MG63 (cell line): ENCODE measurements at places on chromosomes 12 and 14.

DNA sequence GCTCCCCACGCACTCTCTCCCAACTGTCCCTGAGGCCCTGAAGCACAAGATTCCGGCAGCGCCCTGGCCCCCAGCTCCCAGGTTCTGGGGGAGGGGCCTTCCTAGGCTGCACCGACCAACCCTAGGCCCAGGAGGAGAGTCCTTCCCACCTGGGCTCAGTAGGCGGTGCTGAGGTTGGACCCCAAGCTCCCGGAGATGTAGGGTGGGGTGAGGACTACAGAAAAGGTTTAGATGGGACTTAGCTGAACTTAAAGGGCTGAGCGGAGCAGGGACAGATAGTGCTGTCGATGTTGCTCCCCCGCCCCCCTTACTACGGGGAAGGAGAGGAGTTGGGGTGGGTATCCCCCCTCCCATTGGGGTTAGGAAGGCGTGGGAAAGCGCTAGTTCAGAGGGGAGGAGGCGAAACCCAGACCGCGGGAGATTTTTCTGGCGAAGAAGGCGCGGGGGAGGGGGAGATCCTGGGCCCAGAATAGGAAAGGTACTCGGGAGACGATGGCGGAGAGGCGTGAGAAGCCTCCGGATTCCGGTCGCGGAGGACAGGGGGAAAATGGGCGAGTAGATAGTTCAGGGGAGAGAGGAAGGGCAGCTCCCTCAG lies 4.2 kb upstream of the BAZ2A start:
- DNase-seq: peak; percentile 26

DNA sequence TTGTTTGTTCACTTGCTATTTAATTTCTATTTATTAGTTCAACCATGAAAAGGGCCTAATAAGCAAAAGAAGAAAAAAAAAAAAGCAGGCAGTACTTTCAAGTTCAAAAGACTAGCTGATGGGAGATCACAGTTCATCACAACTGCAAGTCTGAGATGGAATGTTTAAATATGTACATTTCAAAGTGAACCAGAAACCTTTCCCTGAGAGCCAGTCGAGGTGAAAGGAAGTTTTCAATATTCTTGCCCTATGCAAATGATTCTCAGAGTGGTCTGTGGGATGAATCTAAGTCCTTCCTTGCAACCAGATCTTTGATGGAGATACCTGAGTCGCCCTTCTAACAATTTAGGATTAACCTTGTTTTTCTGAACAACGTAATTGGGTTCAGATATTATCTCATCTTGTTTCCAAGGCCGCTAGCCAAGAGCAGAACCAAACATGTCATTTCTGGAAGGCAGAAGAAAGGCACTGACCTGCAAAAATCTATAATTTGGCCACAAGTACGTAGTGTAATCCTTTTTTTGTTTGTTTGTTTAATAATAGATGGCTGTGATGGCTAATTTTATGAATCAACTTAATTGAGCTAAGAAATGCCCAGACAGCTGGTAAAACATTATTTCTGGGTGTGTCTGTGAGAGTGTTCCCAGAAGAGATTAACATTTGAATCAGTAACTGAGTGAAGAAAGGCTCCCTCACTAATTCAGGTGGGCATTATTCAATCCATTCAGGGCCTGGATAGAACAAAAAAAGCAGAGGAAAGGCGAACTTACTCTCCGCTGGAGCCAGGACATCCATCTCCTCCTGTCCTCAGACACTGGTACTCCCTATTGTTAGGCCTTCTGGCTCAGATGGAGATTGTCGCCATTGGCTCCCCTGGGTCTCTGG lies 171.1 kb upstream of the TMPO start:
- no peak for DNase-seq

DNA sequence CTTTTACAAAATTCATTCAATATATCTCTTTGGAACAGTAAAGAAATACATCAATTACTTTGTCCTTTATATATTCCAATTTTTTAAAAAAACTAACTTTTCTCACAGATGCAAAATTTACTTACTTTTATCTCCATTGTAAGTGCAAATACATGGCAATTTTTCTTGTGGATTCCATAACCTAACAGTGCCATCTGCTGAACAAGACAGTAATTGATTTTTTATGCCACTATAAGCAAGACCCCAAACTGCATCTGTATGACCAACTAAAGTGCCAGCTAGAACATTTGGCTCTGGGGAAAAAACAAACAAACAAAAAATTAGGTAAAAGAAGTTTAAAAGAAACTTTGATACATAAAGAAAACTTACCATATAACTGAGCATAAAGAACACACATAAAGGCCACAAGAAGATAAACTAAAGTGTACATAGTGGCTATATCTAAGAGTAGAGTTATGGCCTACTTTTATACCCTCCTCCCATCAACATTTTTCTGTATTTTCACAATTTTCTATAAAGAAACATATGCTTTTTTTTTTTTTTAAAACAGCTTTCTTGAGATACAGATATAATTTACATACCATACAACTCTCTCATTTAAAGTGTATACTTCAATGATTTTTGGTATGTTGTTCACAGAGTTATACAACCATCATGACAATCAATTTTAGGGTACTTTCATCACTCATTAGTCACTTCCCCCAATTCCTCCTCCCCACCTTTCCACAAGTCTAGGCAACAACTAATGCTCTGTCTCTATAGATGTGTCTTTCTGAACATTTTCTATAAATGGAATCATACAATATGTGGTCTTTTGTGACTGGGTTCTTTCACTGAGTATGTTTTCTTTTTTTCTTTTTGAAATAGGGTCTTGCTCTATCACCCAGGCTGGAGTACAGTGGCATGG lies 32.6 kb downstream of the COCH start:
- DNase-seq: no peak

- DNase-seq: peak; percentile 30
Measured at GRCh38 chr14:32808644-32809043, 130.0 kb upstream of the NPAS3 start.

DNA sequence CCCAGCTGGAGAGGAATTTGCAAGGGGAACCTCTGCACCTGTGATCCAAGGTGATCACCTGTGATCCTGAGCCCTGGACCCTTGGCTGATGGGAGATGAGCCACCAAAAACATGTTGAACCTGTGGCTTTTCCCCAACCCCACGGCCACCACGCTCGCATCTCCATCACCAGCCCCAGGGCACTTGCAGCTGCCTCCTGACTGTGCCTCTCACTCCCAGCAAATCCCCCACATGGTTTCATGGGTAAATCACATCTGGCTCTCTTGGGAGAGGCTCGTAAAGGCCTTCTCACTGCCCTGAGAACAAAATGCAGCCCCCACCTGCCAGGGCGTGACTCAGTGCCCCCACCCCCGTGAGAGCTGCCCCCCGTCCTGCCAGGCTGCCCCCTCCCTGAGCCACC lies 76.0 kb downstream of the RFLNA start:
- DNase-seq: no peak

GRCh38 chr14:69378274-69378673 lies 19.8 kb downstream of the ERH start:
- no peak for DNase-seq

GRCh38 chr12:79238246-79238645 lies 373.7 kb downstream of the SYT1 start:
- no peak for DNase-seq

DNA sequence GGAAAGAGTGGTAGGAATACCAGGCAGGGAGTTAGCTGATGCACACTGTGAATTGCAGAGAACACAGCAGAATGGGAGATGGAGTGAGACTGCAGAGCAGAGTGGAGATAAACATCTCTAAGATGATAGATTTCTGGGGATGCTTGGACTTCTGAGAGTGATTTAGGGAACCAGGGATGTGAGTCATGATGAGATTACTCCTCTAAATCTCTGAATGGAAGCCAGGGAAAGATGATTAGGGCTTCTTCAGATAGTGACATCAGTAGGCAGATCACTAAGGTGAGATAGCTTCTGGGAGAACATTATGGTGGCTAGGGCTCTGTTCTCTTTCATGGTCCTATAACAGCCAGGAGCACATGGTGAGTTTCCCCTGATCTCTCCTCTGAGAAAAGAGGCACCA lies 501.5 kb upstream of the USP15 start:
- no peak for DNase-seq

- DNase-seq: peak; percentile 33
Measured at GRCh38 chr12:75953312-75953906, 78.2 kb downstream of the PHLDA1 start.

- no peak for DNase-seq
Measured at GRCh38 chr12:12926571-12927071, 25.3 kb downstream of the GPRC5D start.

- DNase-seq: no peak
Measured at GRCh38 chr12:64621257-64621942, 11.1 kb downstream of the RASSF3 start.

DNA sequence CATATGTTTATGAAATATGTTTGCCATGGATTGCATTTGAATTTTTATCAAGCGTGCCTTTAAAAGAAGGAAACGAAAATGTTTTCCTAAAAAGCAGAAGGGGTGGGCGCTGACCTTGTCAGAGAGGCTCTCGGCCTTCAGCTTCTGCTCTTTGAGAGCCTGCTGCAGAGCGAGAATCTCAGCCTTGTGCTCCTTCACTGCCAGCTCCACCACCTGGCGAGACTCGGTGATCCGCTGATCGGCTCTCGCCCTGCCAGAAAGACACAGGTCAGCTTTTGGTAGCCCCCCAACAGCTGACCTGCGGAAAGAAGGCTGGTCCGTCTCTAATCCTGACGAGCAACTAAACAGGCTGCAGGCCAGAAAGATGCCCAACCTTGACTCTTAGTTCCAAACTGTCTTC lies 62.4 kb downstream of the PRKAB1 start:
- DNase-seq: no peak

- peak; percentile 1 for DNase-seq
Measured at GRCh38 chr14:78448164-78449094, 278.3 kb downstream of the NRXN3 start.

DNA sequence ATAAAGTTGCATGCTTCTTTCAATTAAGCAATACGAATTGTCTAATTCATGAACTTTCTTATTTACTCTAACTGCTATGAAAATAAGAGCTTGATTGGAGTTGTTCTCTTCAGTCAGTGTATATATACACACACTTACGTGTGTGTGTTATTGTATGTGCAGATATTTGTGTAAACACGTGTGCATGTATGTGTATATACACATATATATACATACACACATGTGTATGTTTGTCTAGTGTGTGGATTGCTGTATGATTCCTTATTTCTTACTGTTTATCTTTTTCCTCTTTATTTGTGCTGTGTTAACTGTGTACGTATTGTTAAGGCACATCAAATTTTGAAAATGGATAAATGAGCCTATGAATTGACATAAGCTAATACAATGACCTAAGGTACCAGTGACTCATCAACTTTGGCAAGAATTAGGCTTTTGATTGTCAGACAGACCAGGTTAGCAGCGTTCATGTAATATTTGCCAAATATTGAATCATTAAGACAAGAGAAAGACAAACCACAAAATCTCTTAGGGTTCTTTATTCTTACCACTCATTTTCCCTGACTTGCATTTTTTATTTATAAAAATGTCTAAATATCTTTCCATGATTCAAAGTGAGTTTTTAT lies 423.9 kb downstream of the SOX5 start:
- DNase-seq: no peak

DNA sequence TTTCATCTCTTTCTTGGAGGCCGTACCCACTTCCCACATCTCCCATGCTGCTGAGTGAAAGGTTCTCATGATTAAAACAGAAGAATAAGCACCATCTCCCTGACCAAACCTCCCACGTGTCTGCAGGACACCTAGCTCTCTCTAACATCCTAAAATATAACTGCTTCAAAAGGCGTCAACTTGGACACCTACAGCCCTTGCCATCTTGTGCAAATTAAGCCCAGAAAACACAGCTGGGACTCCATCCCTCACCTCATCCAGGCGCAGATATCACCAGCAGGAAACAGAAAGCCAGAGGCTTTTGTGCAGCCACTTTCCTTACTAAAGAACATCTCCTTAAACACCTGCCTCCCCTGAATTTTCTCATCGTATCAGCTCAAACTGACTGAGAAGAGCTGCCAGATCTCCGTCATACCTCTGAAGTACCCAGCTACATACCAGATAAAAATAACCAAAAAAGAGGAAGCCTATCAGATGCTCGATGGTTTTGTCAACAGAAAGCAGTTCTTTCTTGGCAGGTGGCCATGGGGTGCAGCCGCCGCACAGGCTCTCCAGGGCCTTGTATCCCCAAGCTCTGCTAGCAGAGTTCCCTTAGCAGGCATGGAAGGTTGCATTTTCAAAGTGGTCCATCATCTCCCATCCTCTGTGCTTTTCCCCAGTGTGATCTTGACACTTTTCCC lies 28.8 kb downstream of the MAP3K9 start:
- DNase-seq: no peak

DNA sequence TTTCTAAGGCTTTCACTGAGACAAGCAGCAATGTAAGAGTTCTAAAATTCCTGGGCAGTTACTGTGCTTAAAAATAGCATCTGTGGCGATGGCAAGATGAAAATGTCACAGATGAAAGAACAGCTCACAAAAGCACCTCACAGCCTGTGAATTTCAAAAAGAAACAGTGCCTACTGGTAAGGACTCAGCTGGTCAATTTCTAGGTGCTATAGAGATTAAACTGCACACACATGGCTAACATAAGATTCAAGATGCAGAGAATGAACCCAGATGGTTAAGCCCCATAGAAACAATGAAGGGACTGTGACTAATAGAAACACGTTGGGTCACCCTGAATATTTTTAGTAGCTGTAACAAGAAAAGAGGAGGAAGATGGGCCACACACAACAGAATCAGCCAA lies 12.0 kb upstream of the IL26 start:
- DNase-seq: no peak

GRCh38 chr12:125786143-125786542 lies 720.9 kb downstream of the AACS start:
- no peak for DNase-seq
